ENCODE measurements at places on chromosomes 1 and 21.
A peak's percentile ranks its signal among the peaks of the same experiment; 100 is the strongest.

GRCh38 chr1:208523007-208523406 lies 278.8 kb upstream of the PLXNA2 start:
- no peaks in the 10 kb centered on the region for H3K27me3 ChIP-seq
- H3K4me3 ChIP-seq: no peak overlapping the region
- H3K36me3 ChIP-seq: no peaks in the 10 kb centered on the region
- H3K4me1 ChIP-seq: no peaks in the 10 kb centered on the region
- no peak for DNase-seq

DNA sequence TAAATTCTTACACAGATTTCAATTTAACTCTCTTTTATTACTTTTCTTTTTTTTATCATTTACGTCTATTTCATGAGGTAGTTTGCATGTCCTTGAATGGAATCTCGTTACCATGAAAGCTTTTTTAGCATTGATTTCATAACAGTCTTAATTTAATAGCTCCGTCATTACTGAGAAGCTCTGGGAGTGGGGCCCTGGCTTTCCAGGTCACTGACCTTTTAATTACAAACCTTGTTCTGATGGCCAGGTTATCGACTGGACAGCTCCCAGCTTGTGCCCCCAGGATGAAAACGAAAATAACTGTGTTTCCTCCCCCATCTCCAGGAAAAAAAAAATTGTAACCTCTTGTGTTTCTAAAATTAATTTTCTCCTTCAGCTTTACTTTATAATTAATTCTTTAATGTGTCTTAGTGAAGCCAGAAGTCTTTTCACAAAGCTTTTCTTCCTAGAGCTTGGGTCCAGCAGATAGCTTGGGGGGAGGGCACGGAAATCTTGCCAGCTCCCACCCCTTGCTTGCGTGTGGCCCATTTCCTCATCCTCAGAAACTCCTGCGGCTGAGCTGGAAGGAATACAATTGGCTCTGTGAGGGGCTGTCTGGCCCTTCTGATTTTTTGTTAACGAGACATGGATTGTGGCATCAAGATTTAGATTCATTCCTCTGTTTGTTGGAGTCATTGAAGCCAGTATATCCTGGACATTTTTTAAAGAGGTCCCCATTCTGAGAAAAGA lies 65.7 kb downstream of the PEX14 start:
- H3K4me3 ChIP-seq: no peak overlapping the region
- no peaks in the 10 kb centered on the region for H3K27me3 ChIP-seq
- peaks cover 12% of the 10 kb centered on the region for H3K36me3 ChIP-seq
- no peak overlapping the region for H3K27ac ChIP-seq

DNA sequence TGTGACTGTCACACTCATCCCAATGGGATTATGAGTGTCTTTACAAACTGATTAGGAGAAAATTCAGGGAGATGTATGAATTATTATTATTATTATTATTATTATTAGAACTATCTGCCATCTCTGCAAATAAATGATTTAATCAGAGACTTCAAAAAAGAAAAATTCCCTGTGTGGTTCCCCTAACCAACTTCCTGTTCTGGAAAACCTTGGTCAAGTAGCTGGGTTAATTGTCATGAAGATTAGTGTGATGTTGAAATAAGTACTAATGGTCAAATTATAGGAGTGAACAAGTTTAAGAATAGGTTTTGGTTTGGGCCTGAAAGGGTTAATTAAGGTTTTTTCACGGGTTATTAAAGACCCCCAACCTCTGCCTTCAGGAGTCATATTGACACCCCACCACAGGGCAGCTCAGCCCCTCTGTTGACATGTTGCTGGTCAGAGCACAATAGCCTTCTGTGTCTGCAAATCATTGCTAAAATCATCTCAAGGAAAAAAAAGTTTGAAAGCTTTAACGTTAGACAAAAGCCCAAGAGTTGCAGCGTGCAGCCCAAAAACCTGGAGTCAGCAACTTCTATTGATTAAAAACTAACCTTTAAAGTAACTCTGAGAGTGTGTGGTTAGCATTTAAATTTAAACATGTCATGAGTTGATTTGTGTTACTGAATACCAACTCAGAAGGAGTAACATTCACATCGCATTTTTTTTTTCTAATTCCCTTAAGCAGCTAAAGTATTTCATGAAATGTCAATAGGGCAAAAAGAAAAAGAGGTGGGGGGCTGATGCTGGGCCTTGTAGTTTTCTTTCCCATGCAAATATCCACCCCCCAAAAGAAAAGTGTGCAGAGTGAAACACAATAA lies 272.5 kb downstream of the TM2D1 start:
- DNase-seq: no peak
- H3K4me3 ChIP-seq: no peak overlapping the region
- H3K36me3 ChIP-seq: no peaks in the 10 kb centered on the region
- H3K4me1 ChIP-seq: no peaks in the 10 kb centered on the region
- no peaks in the 10 kb centered on the region for H3K27me3 ChIP-seq

GRCh38 chr1:177209357-177209756 lies 38.6 kb downstream of the BRINP2 start:
- no peak overlapping the region for H3K27ac ChIP-seq
- no peak overlapping the region for H3K4me3 ChIP-seq
- no peaks in the 10 kb centered on the region for H3K27me3 ChIP-seq
- H3K36me3 ChIP-seq: no peaks in the 10 kb centered on the region
- DNase-seq: no peak

GRCh38 chr1:8214501-8215173 lies 103.3 kb upstream of the SLC45A1 start:
- peaks cover 61% of the 10 kb centered on the region for H3K4me1 ChIP-seq
- H3K27me3 ChIP-seq: no peaks in the 10 kb centered on the region
- H3K27ac ChIP-seq: peak overlapping the region; percentile 58
- no peaks in the 10 kb centered on the region for H3K36me3 ChIP-seq
- H3K4me3 ChIP-seq: no peak overlapping the region

DNA sequence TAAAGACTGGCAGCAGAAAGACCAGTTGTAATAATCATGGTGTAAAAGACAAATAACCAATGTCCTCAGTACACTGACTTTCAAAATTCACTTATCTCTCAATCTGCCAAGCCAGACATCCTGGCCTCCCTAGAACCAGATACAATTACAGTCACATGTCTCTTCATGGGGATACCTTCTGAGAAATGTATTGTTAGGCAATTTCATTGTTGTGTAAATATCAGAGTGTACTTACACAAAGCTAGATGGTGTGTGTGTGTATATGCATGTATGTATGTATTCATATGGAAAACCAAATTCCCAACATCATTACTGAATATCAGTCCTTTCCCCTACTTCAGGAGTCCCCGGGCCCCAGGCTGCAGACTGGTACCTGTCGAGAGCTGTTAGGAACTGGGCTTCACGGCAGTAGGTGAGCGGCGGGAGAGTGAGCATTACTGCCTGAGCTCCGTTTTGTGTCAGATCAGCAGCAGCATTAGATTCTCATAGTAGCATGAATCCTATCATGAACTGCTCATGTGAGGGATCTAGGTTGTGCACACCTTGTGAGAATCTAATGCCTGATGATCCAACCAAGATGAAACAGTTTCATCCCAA lies 65.3 kb upstream of the ZNF326 start:
- H3K36me3 ChIP-seq: peaks cover 2% of the 10 kb centered on the region
- peak overlapping the region; percentile 1 for H3K27ac ChIP-seq
- no peaks in the 10 kb centered on the region for H3K27me3 ChIP-seq
- H3K4me1 ChIP-seq: peaks cover 8% of the 10 kb centered on the region

GRCh38 chr1:211576717-211577116 lies 2.2 kb downstream of the SLC30A1 start:
- DNase-seq: no peak
- no peaks in the 10 kb centered on the region for H3K27me3 ChIP-seq
- peaks cover 5% of the 10 kb centered on the region for H3K4me1 ChIP-seq

- no peak overlapping the region for H3K27ac ChIP-seq
- H3K27me3 ChIP-seq: no peaks in the 10 kb centered on the region
- no peaks in the 10 kb centered on the region for H3K36me3 ChIP-seq
- H3K4me3 ChIP-seq: no peak overlapping the region
- no peak for DNase-seq
- no peaks in the 10 kb centered on the region for H3K4me1 ChIP-seq
Observed at GRCh38 chr1:41784531-41785274, 134.0 kb downstream of the HIVEP3 start.

- no peak overlapping the region for H3K4me3 ChIP-seq
- H3K27me3 ChIP-seq: no peaks in the 10 kb centered on the region
- DNase-seq: no peak
- H3K4me1 ChIP-seq: no peaks in the 10 kb centered on the region
- H3K27ac ChIP-seq: no peak overlapping the region
- H3K36me3 ChIP-seq: no peaks in the 10 kb centered on the region
Observed at GRCh38 chr1:92516574-92516973, 29.8 kb upstream of the GFI1 start.

DNA sequence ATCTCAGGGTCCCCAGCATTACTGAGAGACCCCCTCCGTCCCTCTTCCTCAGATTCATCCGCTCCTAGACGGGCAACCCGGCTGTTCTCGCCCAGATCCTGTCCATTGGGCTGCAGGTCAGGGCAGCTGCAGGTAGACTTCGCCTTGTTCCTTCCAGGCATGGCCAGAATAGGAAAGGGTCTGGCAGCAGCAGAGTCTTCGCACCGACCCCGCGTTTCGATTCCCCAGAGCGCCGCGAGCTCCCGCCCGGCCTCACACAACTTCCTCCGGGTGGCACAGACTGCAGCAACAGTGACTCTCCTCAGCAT lies 265 bp downstream of the NRDC start:
- DNase-seq: no peak
- no peaks in the 10 kb centered on the region for H3K4me1 ChIP-seq
- H3K27ac ChIP-seq: peak overlapping the region; percentile 88
- H3K4me3 ChIP-seq: peak overlapping the region; percentile 81
- no peaks in the 10 kb centered on the region for H3K27me3 ChIP-seq

GRCh38 chr1:31514117-31514516 lies 62.2 kb upstream of the TINAGL1 start:
- H3K27me3 ChIP-seq: no peaks in the 10 kb centered on the region
- no peak for DNase-seq
- H3K36me3 ChIP-seq: no peaks in the 10 kb centered on the region
- peaks cover 26% of the 10 kb centered on the region for H3K4me1 ChIP-seq

- no peaks in the 10 kb centered on the region for H3K36me3 ChIP-seq
- no peak overlapping the region for H3K4me3 ChIP-seq
- peaks cover 22% of the 10 kb centered on the region for H3K4me1 ChIP-seq
- peak; percentile 16 for DNase-seq
- peak overlapping the region; percentile 76 for H3K27ac ChIP-seq
Observed at GRCh38 chr21:42806509-42807140, 72.7 kb downstream of the WDR4 start.

- H3K27me3 ChIP-seq: no peaks in the 10 kb centered on the region
- H3K4me3 ChIP-seq: no peak overlapping the region
- H3K36me3 ChIP-seq: no peaks in the 10 kb centered on the region
Observed at GRCh38 chr1:193697776-193698175, 511.4 kb upstream of the B3GALT2 start.

DNA sequence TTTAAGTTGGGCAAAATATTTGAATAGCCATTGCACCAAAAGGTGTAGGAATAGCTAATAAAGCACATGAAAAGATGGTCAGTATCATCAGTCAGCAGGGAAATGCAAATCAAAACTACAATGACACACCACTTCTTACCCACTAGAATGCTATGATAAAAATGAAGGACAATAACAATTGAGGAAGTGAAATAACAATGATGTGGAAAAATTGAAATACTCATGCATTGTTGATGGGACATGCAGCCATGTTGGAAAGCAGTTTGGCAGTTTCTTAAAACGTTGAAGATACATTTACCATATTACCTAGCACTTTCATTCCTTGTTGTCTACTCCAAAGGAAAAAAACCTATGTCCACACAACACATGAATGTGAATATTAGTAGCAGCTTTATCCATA lies 28.4 kb downstream of the HSD3B1 start:
- H3K4me1 ChIP-seq: no peaks in the 10 kb centered on the region
- no peak overlapping the region for H3K27ac ChIP-seq
- H3K4me3 ChIP-seq: no peak overlapping the region

DNA sequence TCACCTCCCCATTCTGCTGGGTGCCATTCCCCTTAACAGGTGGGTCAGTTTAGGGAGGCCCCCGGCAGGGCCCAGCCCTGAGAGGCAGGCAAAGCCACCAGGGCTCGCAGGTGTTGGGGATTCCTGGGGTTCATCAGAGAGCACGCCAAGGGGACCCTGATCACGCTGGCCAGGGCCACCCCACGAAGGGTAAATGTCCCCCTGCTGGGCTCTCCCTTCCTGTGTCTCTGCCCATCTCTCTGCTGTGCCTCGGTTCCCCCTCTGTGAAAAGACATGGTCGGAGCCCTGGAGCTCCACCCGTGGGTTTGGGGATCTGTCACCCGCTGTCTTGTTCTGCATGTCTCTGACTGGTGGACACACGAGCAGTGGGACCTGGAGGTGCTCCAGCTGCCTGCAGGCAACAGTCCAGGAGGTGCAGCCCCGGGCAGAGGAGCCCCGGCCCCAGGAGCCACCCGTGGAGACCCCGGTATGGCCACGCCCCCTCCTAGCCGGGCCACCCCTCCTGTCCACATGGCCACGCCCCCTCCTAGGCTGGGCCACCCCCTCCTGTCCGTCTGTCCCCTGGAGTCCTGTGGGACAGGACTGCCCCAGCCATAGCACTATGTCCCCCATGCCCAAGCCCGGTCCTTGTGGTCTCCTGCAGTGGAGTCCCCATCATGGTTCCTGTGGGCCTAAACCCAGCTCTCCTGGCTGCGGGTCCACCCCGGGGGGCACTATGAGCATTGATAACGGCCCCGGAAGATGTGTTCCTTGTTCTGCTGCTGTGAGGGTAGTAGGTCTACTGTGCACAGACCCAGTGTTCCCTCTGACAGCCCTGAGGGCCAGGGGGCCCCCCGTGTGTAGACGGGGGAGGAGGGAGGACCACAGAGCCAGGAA lies 6.5 kb downstream of the AIRE start:
- H3K4me3 ChIP-seq: no peak overlapping the region
- no peaks in the 10 kb centered on the region for H3K36me3 ChIP-seq
- no peaks in the 10 kb centered on the region for H3K27me3 ChIP-seq
- no peak for DNase-seq
- H3K27ac ChIP-seq: no peak overlapping the region

DNA sequence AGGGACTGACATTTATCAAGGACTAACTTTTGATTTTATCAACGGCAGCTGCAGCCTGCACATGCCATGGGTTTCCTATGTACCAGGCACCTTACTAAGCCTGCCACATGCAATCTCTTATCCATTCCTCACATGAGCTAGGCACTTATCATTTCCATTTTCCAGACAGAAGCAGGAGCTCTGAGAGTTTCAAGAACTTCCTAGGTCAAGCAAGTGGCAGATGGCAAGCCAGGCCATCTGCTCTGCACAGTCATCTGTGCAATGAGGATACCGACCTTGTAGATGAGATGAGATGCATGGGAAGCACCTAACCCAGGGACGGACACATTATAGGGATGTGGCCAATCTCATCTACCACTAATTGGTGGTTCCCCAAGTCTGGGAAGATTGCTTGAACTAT lies 339.4 kb upstream of the USP24 start:
- no peaks in the 10 kb centered on the region for H3K4me1 ChIP-seq
- H3K27me3 ChIP-seq: no peaks in the 10 kb centered on the region
- H3K27ac ChIP-seq: no peak overlapping the region
- DNase-seq: no peak
- H3K4me3 ChIP-seq: no peak overlapping the region

DNA sequence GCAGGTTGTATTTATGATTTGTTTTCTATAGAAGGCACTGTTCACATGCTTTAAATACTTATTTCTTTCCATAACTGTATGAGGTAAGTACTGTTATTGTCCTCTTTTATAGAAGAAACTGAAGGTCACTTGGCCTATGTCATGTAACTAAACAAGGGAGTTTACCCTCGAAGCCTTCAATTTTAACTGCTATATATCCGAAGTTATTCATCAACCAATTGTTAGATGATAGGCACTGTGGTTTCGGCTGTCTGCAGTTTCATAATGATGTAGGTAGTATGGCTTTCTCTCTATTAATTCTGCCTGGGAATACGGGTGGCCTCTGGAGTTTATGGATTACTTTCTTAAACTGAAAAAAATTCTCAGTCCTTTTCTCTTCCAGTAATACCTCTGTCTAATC lies 413.3 kb upstream of the ADGRL2 start:
- no peak for DNase-seq
- no peaks in the 10 kb centered on the region for H3K27me3 ChIP-seq
- H3K4me3 ChIP-seq: no peak overlapping the region

All from trophoblast cell (in vitro differentiated cells and primary cell).